ENCODE measurements at places on chromosomes 16 and 17. TPM values are rescaled to one million over a fixed set of nuclear protein-coding genes. Genes with fewer than 3 reads are reported as not detected.

ABCA10 gene
- total RNA-seq: 1.1 TPM

RARA gene
- total RNA-seq: 65.5 TPM

PPP4C gene
- total RNA-seq: 147 TPM

CDC42EP4 gene
- total RNA-seq: 3.8 TPM

MEFV gene
- 0.23 TPM for total RNA-seq

NPIPA2 gene
- 0.68 TPM for total RNA-seq

SSH2 gene
- total RNA-seq: 65.8 TPM

Data from activated CD4-positive, alpha-beta memory T cell treated with anti-CD3 and anti-CD28 coated beads, Interleukin-2, amount 10 ng/mL, durations not matched to agents 7 days and 5 days (primary cell).